ENCODE measurements at places on chromosomes 1 and 21. TPM values are rescaled to one million over a fixed set of nuclear protein-coding genes. Genes with fewer than 3 reads are reported as not detected.
A peak's percentile ranks its signal among the peaks of the same experiment; 100 is the strongest.

The RASSF5 gene
- total RNA-seq: 178 TPM

The ROR1 gene
- not detected for total RNA-seq

- no peaks in the 10 kb centered on the region for H3K27me3 ChIP-seq
- H3K36me3 ChIP-seq: no peaks in the 10 kb centered on the region
- no peak overlapping the region for H3K27ac ChIP-seq
- no peak overlapping the region for H3K4me3 ChIP-seq
These were observed 40.6 kb downstream of the MAPKAPK2 start for GRCh38 chr1:206725109-206725963.

GRCh38 chr1:33363470-33363861 lies 42.6 kb upstream of the A3GALT2 start:
- DNase-seq: no peak
- H3K4me3 ChIP-seq: no peak overlapping the region
- no peaks in the 10 kb centered on the region for H3K36me3 ChIP-seq

DNA sequence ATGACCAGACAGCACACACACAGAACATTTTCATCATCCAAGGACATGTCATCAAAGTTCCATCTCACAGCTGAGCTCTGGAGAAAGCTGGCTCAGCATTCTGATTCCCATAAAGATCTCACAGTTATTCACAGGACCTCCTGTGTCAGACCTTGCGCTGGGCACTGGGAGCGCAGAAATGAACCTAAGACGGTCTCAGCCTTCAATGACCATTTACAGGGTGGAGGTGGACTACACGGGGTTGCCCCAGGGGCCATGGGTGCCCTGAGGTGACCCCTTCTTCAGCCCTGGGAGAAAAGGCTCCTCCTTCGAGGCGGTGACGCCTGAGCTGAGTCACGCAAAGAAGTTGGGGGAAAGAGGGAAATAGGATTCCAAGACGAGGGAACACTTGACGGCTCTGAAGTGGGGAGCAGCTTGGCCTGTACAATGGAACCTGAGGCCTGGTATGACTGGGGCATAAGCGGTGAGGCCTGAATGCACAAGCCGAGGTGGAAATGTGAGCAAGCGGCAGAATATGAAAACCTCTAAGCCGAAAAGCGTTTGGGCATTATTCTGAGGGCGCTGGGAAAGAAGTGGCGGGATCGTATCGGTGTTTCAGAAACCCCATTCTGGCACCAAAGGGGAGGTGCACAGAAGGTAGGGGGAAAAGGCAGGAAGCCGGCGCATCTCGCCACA lies 797 bp downstream of the CC2D1B start:
- H3K36me3 ChIP-seq: peaks cover 7% of the 10 kb centered on the region
- no peak for DNase-seq
- peaks cover 3% of the 10 kb centered on the region for H3K27me3 ChIP-seq
- H3K27ac ChIP-seq: peak overlapping the region; percentile 99
- peaks cover 33% of the 10 kb centered on the region for H3K4me1 ChIP-seq

GRCh38 chr1:177354247-177354646 lies 183.5 kb downstream of the BRINP2 start:
- H3K4me1 ChIP-seq: no peaks in the 10 kb centered on the region
- no peak overlapping the region for H3K4me3 ChIP-seq

- no peaks in the 10 kb centered on the region for H3K36me3 ChIP-seq
- peaks cover 8% of the 10 kb centered on the region for H3K4me1 ChIP-seq
- H3K27ac ChIP-seq: no peak overlapping the region
These were observed 4.4 kb downstream of the PCAT6 start for GRCh38 chr1:202815120-202815519.

- no peaks in the 10 kb centered on the region for H3K36me3 ChIP-seq
- peaks cover 18% of the 10 kb centered on the region for H3K27me3 ChIP-seq
- no peak overlapping the region for H3K4me3 ChIP-seq
- no peaks in the 10 kb centered on the region for H3K4me1 ChIP-seq
- DNase-seq: no peak
These were observed 149.0 kb downstream of the IGSF21 start for GRCh38 chr1:18256282-18257235.

DNA sequence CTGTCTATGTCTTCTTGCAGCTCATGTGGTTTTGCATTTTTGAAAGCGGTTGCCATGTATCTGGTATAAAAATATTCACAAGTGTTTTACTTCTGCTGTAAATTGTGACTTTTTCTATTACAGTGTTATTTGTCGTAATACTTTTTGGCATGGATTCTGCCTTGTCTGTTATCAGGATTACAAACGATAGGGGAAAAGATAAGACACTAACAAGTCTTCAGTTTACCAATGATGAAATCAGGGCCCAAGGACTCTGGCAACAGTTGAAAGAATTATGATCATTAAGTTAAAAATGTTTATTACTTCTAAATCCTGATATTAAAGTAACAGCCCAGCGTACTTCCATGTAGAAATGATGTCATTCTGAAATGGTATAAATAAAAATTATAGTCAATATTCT lies 298.8 kb downstream of the KIF26B start:
- H3K4me3 ChIP-seq: no peak overlapping the region
- no peak for DNase-seq
- no peaks in the 10 kb centered on the region for H3K36me3 ChIP-seq
- H3K4me1 ChIP-seq: no peaks in the 10 kb centered on the region
- peaks cover 3% of the 10 kb centered on the region for H3K27me3 ChIP-seq
- H3K27ac ChIP-seq: no peak overlapping the region

DNA sequence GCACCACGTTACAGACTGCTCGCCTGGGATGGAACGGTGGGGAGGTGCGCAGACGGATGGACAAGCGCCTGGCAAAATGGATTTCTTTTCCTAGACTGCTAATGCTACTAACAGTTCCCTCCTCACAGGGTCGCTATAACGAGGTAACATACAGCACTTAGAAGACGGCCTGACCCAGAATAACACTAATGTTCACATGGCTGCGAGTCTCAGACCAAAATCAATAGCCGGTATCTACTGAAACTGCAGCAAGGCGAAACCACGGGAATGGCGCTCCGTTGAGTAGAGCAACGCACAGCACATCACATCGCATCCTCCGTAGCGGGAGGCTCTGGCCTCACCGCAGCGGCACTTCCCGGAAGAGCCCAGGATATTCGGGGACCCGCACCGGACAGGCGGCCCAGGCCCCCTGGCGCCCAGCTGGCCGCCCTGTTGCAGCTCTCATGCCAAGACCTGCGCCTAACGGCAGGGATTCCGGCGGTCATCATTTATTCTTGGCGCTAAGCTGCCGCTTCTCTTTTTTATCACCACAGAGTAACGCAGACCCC lies 46.6 kb downstream of the VPS26C start:
- peak overlapping the region; percentile 96 for H3K4me3 ChIP-seq
- peak overlapping the region; percentile 77 for H3K27ac ChIP-seq
- H3K36me3 ChIP-seq: peaks cover 6% of the 10 kb centered on the region
- peaks cover 49% of the 10 kb centered on the region for H3K4me1 ChIP-seq
- DNase-seq: peak; percentile 70

DNA sequence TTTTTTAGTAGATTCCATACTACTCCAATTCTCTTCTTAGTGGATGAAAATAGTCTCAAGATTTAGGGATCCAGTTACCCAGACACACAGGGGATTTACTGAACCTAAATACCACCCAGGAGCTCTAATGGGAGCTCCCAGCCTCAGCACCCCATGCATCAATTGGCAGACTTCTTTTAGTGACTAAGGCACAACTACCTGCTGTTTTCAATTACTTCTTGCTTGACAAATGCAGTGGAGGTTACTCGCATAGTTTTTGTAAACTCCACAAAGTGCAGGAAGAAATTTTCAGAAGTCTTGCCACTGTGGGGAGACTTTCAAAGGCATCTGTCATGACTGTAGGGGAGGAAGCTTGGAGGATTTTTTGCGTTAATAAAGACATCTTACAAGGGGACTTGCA lies 35.5 kb upstream of the MAP10 start:
- no peak for DNase-seq
- peaks cover 8% of the 10 kb centered on the region for H3K27me3 ChIP-seq
- no peaks in the 10 kb centered on the region for H3K36me3 ChIP-seq
- H3K27ac ChIP-seq: no peak overlapping the region
- H3K4me3 ChIP-seq: no peak overlapping the region

GRCh38 chr1:221961532-221962292 lies 219.8 kb upstream of the DUSP10 start:
- H3K4me3 ChIP-seq: peak overlapping the region; percentile 11
- peaks cover 14% of the 10 kb centered on the region for H3K4me1 ChIP-seq
- H3K27me3 ChIP-seq: no peaks in the 10 kb centered on the region
- H3K36me3 ChIP-seq: no peaks in the 10 kb centered on the region
- DNase-seq: peak; percentile 79
- H3K27ac ChIP-seq: peak overlapping the region; percentile 26

DNA sequence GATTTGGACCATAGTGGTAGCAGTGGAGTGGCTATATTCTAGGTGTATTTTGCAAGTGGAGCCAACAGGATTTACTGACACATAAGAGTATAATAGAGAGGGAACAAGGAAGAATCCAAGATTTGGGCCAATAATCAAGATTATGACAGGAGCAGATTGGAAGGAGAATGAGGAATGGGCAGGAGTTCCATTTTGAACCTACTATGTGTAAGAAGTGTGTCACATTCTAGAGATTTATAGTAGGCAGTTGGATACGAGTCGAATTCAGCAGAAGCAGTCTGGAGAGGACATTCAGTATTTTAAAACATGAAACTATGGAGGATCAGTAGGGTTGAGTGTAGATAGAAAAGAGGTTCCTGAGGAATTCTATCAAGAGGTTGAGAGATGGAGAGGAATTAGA lies 21.7 kb downstream of the INKA2 start:
- no peaks in the 10 kb centered on the region for H3K27me3 ChIP-seq
- H3K4me3 ChIP-seq: no peak overlapping the region
- H3K4me1 ChIP-seq: peaks cover 18% of the 10 kb centered on the region
- peaks cover 4% of the 10 kb centered on the region for H3K36me3 ChIP-seq

DNA sequence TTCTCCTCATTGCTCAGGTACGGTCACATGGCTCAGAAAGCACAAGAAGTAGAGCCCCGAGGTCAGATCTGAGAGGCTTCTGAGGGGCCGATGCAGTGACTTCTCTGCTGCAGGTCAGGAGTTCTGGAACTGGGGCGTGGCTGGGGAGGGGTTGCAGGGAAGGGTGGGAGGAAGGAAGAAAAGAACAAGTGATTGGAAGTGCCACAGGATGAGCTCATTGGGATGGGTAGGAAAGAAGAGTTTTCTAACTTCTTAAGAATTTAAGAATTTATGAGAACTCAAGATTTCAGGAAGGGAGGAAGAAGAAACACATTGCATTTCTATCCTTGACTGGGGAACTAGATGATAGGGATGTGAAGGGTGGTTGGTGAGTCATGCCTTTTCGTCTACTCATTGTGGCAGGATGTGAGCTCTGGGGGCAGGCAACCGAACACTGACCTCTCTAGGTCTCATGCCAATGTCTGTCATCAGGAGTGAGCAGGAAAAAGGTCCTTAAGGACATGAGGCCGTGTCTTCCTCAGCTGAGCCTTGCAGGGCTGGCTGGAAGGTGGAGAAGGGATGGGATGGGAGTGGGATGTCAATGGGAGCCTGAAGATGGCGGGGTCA lies 497 bp downstream of the FCRLB start:
- DNase-seq: no peak
- H3K36me3 ChIP-seq: no peaks in the 10 kb centered on the region
- H3K27ac ChIP-seq: peak overlapping the region; percentile 34
- no peak overlapping the region for H3K4me3 ChIP-seq

DNA sequence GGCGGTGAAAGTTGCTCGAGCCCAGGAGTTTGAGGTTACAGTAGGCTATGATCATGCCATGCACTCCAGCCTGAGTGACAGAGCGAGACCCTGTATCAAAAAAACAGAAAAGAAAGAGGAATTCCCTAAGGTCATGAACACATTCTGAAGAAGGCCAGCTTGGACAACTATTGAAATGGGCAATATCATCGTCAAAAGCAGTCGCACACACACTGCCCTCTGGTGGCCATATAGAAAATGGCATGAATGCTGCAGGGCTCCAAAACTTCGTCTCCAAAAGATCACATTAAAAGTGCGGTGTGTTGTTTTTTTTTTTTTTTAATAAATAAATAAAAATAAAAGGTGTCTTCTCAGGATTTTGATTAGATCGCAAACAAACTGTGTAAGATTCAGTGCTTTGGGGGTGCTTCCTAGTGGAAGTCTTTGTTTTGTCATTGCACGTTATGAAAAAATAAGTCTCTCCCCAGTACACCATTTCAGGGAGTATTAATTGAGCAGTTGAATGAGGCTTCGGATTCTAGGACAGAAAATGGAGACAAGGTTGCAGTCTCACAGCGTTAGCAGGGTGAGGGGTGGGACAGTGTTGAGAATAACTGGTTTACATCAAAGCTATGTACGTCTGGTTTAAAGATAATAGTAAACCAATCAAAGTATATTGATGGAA lies 87.5 kb upstream of the FMN2 start:
- H3K36me3 ChIP-seq: no peaks in the 10 kb centered on the region
- H3K4me1 ChIP-seq: no peaks in the 10 kb centered on the region
- peaks cover 13% of the 10 kb centered on the region for H3K27me3 ChIP-seq
- DNase-seq: no peak

GRCh38 chr1:46436844-46437243 lies 42.7 kb downstream of the FAAH start:
- H3K4me3 ChIP-seq: no peak overlapping the region
- no peak overlapping the region for H3K27ac ChIP-seq
- no peaks in the 10 kb centered on the region for H3K4me1 ChIP-seq
- no peaks in the 10 kb centered on the region for H3K36me3 ChIP-seq
- DNase-seq: no peak

The GNG4 gene
- not detected for total RNA-seq

DNA sequence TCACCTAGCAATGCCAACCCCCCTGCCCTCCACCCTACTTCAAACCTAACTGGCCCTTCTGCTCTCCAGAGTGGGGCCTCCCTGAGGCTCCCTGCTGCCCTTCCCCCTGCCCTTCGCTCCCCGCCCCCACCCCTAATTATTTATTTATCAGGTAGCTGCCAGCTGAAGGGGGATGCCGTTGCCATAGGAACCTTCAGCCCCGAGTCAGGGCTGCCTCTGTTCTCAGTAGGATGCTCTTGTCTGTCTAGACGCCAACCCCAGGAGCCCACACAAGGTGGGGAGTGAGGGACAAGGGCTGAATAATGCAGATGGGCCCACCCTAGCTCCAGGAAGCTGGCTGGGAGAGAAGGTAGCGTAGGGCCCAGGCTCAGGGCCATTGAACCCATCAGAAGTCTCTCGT lies 41.1 kb downstream of the NKAIN1 start:
- no peaks in the 10 kb centered on the region for H3K27me3 ChIP-seq
- no peak for DNase-seq
- H3K4me3 ChIP-seq: no peak overlapping the region
- no peak overlapping the region for H3K27ac ChIP-seq
- H3K4me1 ChIP-seq: no peaks in the 10 kb centered on the region

The AADACL4 gene
- total RNA-seq: not detected
